ENCODE measurements at places on chromosomes 12 and 14. TPM values are rescaled to one million over a fixed set of nuclear protein-coding genes. Genes with fewer than 3 reads are reported as not detected.

TMEM179 gene
- 2.3 TPM for total RNA-seq

GPR68 gene
- total RNA-seq, result 0.98 TPM

KLRK1 gene
- total RNA-seq, result 2.9 TPM

MANSC4 gene
- total RNA-seq, result 0.73 TPM

DNA sequence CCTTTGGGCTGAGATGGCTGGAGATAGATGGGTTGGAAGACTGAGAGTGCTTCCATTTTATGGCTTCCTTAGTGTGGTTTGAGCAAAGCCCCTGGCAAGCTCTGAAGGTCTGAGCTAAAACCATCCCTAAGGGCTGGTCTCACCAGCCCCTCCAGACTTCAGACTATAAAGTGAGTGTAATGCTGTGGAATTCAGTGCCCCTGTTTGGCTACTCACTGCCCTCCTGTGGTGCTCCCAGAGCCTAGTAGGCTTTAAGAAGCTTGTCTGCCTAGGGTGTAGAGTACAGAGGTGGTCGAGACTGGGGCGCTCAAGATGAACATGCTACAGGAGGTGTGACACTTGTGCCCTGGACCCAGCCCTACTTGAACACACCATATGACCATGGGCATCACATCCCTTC, 246.7 kb upstream of the FKBP4 start:
- DNase-seq, result no peak
- no peaks in the 10 kb centered on the region for H3K36me3 ChIP-seq
- no peak overlapping the region for H3K4me3 ChIP-seq
- no peaks in the 10 kb centered on the region for H3K27me3 ChIP-seq
- no peak overlapping the region for H3K27ac ChIP-seq

DNA sequence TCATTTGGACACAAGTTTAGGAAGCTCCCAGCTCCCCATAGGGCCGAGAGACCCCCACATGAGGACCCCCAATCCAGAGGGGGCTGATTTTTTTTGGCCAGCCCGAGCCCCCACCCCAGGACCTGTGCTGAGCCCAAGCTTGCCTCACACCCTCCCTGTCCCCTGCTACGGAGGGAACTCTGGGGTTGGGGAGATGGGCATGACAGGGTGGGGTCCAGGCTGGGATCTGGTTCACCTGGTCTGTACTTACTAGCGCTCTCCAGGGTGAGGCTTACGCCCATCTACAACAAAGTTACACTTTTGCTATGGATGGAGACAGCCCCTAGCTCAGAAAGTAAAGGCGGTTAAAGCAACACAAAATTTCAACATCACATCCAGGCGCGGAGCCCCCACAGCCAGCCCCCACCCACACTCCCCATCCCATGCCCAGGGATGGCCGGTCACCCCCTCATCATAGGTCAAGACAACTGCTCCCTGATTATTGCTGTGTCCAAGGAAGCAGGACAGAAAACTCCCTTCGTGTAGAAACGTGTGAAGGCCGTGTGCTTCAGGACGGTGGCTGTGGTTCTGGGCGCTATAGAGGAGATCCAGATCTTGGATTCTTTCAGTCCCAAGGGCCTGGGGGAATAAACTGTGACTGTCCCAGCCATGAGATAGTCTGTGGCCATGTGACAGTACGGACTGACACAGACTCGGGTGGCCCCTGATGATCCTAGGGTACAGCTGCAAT, 10.7 kb downstream of the SLC25A29 start:
- DNase-seq, result peak; percentile 12
- H3K4me3 ChIP-seq, result no peak overlapping the region
- H3K36me3 ChIP-seq, result no peaks in the 10 kb centered on the region

DNA sequence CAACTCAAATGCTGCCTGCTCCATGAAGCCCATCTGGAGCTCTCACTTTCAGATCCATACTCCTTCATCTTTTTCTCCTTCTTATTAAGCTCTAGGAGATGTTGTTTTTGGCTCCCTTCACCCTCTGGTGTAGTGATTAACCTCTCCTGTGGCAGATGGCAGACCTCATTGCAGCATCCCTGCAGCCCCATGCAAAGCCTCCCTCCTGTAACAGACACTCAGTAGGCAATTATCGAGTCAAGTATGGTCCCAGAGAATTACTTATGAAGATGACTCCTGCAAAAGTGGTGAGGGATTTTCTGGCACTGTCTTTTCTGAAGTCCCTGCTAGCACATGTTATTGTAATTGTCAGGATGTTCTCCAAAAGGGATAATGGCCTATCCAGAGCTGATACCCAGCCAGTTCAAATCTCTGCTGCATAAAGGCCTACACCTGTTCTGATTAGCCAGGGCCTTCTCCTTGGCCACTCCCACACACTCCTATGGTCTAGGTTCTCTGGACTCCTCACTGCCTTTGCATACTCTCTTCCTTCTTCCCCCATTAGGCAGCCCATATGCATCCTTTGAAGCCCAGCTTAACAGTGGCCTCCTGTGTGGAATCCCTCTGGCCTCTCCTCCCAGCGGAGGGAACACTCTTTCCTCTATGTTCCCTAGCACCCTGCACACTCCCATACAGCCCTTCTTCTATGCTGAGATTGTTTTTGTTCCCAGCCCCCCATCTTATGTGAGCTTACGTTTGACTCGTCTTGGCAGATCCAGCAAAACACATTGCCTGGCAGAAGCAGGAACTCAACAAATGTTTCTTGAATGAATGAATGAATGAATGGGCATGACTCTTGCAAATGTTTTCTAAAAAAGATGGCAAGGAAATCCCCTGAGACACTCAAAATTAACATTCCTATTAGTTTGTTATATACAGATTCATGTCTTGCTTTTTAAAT, 43.9 kb upstream of the MDM1 start:
- H3K4me3 ChIP-seq, result no peak overlapping the region
- DNase-seq, result no peak
- no peaks in the 10 kb centered on the region for H3K36me3 ChIP-seq
- no peaks in the 10 kb centered on the region for H3K4me1 ChIP-seq
- H3K27ac ChIP-seq, result no peak overlapping the region
- no peaks in the 10 kb centered on the region for H3K27me3 ChIP-seq

DNA sequence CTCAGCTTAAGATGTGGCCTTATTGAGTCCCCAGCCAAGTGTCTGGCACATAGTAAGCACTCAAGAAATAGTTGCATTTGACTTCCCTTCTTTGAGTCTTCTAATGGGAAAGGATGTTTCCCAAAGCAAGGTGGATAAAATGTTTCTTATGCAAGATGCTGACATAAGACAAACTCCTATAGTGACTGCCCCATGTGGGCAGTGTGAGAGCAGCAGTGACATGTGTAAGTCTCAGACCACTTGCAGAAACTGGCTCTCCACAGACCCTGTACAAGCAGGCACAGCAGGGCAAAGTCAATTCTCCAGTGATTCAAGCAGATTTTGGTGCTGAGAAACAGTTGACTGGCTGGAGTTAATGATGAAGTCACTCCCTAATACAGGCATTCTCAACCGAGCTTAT, 255.3 kb downstream of the ANO2 start:
- no peak overlapping the region for H3K4me3 ChIP-seq
- no peaks in the 10 kb centered on the region for H3K27me3 ChIP-seq
- H3K27ac ChIP-seq, result no peak overlapping the region
- no peak for DNase-seq
- no peaks in the 10 kb centered on the region for H3K4me1 ChIP-seq

- DNase-seq, result no peak
- no peaks in the 10 kb centered on the region for H3K27me3 ChIP-seq
- no peak overlapping the region for H3K27ac ChIP-seq
- H3K4me1 ChIP-seq, result no peaks in the 10 kb centered on the region
Measured at GRCh38 chr12:75890660-75891059, 140.9 kb downstream of the PHLDA1 start.

DNA sequence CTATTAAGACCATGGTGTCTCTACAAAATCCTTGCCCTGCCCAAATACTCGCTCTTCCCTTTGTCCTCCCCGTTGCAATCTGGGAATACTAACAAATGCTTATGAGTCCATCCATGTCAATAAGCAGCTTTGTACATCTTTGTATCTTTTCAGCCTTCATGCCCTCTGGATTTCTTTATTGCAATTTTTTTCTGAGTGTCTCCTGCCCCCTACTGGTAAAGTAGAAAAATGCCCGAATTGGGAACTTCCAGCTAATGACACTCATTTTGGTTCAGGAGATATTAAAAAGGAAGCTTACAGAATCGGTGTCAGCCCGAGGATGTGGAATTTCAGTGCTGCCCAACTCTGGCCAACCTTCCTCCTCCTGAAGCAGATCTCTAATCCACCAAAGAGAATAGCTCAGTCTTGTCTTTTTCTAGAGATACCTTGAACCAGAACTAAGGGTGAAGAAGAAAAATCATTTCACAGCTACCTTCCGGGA, 46.0 kb downstream of the SH2B3 start:
- H3K27me3 ChIP-seq, result no peaks in the 10 kb centered on the region
- H3K4me1 ChIP-seq, result no peaks in the 10 kb centered on the region
- H3K4me3 ChIP-seq, result no peak overlapping the region
- no peaks in the 10 kb centered on the region for H3K36me3 ChIP-seq

GRCh38 chr12:109179927-109180326, 63.5 kb downstream of the ACACB start:
- H3K27ac ChIP-seq, result no peak overlapping the region
- no peak for DNase-seq
- no peak overlapping the region for H3K4me3 ChIP-seq
- no peaks in the 10 kb centered on the region for H3K36me3 ChIP-seq
- no peaks in the 10 kb centered on the region for H3K4me1 ChIP-seq

- no peak for DNase-seq
- no peaks in the 10 kb centered on the region for H3K36me3 ChIP-seq
- H3K4me3 ChIP-seq, result no peak overlapping the region
- peaks cover 6% of the 10 kb centered on the region for H3K27me3 ChIP-seq
Measured at GRCh38 chr14:36279306-36280190, 40.9 kb downstream of the MBIP start.
